IPS-NIHi11 (cell line): ENCODE measurements at places on chromosomes 7 and 10.

GRCh38 chr7:73647725-73648592 lies 19.7 kb upstream of the VPS37D start:
- DNase-seq: peak; percentile 72

- DNase-seq: no peak
Measured at GRCh38 chr7:156747718-156748117, 107.1 kb downstream of the RNF32 start.

- no peak for DNase-seq
Measured at GRCh38 chr7:91041901-91042484, 222.2 kb upstream of the FZD1 start.

- no peak for DNase-seq
Measured at GRCh38 chr7:135208102-135208793, 3.1 kb downstream of the WDR91 start.

GRCh38 chr7:4722960-4723630 lies 41.0 kb downstream of the FOXK1 start:
- DNase-seq: no peak

DNA sequence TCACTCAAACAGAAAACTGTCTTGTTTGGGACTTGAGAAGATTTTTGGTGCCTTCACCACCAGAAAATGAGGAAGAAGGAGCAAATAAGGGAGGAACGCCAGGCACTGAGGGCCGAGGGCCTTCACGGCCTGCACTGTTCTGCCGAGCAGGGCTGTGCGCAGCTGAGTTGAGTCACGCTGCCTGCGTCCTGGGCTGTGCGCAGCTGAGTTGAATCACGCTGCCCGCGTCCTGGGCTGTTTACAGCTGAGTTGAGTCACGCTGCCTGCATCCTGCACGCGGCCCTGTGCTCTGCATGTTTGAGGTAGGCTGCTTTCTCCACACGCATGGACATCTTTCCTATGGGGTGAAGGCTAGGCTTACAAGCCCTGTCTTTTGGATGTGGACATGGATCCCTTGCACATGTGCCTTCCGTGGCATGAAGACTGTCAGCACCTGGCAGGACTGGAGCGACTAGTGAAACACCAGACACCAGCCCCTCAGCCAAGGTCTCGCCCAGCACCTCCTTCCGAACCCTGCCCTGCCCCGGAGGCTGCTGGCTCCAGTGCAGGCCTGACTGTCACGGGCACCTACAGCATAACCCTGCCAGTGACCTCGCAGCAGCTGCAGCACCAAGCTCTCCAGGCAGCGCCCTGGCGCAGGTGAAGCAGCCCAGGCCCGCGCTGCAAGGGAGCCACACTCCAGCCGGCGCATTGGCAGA lies 96.7 kb downstream of the HTR5A start:
- no peak for DNase-seq

DNA sequence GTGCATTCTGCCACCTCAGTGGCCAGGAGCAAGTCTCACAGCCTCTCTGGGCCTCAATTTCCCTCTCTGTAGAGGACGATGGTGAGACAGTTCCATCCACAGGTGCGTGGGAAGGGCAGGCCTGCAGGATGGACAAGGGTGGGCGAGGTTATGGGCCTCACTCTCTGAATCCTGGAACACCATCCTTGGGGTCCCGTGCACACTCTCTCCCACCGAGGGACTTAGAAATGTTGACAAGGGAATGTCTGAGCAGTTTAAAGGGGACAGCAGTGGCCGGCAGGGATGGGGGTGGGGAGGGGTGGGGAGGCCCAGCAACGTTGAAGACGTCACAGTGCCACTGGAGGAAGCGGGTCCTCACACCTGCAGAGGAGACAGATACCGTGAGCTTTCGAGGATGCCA lies 111.5 kb downstream of the FOXL3 start:
- no peak for DNase-seq

DNA sequence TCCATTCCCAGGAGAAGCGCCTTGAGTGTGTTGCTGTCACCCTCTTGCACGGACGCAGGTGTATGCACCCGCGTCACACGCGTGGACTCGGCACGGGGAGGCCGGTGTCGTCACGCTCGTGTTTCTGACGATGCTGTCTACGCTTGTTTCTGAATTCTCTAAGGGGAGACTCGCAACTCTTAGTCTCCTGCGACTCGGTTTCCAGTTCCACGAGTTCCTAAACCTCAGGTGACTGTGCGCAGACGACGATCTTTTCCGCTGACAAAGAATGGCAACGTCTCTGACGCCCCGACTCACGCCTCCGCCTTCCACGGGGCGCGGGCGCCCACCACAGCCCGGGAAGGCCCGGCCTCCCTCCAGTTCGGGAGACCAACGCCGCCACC lies 579 bp downstream of the IDI1 start:
- no peak for DNase-seq

- DNase-seq: no peak
Measured at GRCh38 chr7:16609842-16610450, 35.6 kb downstream of the ANKMY2 start.

GRCh38 chr7:135761751-135762488 lies 13.3 kb upstream of the FAM180A start:
- DNase-seq: no peak
